ENCODE measurements at places on chromosomes 4 and X.

- no peak for DNase-seq
Observed at GRCh38 chrX:68284281-68284904, 148.9 kb downstream of the OPHN1 start.

DNA sequence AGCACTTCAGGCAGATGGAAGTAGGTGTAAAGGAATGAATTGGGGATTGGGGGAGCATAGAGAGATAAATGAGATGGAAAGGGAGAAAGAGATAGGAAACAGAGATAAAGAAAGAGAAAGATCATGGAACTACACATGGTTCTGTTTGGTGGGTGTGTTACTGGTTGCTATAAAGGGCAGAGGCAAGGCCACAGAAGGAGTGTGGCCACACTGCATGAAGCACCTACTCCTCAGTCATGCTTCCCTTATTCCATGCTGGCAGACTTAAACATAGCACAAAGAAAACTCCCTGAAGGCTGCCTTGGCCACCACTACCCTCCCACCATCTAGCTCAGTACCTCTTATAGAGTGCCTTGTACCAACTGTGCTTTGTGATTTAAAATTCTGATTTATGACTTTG lies 56.9 kb downstream of the OPHN1 start:
- DNase-seq = no peak

DNA sequence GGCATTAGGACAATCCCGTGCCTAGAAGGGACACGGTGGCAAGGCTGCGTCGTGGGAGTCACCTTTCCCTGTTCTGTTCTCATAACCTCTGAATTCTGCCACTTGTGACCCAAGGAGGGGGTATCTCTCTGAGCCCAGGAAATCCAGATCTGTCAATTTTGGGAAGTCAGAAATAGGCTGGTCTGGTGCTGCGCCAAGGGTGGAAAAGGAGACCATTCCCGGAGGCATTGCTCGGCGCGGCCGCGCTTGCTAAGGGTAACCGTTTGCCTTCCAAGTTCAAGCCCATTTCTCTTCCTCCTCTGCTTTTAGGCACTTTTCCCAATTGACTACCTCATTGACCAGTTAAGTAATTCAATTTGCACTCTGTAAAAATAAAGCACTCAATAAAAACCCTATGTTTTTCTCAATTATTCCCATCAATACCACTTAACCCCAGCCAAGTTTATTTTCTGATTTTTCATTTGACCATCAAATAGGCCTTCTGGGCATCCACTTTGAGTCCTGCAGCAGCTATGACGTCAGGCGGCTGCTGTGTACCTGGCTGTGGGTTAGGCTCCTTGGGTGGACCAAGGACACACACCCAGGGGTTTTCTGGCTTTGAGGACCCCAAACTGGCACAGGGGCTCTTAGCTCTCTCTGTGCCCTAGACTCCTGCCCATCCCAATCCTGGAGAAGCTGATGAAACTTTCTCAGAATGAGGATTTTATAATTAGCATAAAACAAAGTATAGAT lies 12.5 kb downstream of the SORCS2 start:
- DNase-seq = no peak

- DNase-seq = no peak
Observed at GRCh38 chrX:7444967-7445366, 297.0 kb upstream of the PUDP start.

- no peak for DNase-seq
Observed at GRCh38 chr4:187602339-187603092, 393.1 kb upstream of the ZFP42 start.

DNA sequence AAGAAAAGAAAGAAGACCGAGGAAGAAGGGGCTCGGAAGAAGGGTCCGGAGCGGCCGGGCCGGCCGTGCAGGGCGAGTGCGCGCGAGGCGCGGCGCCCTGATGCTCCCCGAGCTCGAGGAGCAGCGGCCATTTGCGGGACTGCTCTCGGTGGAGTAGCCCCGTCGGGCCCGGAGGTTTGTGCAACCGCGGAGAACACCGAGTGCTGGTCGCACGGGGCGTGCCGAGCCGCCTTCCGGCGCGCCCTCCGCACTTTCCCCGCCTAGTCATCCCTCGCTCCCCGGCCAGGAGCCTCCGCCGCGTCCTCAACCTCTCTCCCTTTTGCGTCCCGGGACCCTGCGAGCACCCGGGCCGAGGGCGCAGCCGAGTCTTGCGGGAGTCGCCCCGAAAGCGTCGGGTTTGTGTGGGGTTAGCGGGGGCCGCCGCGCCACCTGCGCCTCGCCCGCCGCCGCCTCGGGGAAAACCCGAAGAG lies 127.4 kb downstream of the LAS1L start:
- no peak for DNase-seq

GRCh38 chr4:78542373-78542772 lies 9.2 kb upstream of the ANXA3 start:
- no peak for DNase-seq

DNA sequence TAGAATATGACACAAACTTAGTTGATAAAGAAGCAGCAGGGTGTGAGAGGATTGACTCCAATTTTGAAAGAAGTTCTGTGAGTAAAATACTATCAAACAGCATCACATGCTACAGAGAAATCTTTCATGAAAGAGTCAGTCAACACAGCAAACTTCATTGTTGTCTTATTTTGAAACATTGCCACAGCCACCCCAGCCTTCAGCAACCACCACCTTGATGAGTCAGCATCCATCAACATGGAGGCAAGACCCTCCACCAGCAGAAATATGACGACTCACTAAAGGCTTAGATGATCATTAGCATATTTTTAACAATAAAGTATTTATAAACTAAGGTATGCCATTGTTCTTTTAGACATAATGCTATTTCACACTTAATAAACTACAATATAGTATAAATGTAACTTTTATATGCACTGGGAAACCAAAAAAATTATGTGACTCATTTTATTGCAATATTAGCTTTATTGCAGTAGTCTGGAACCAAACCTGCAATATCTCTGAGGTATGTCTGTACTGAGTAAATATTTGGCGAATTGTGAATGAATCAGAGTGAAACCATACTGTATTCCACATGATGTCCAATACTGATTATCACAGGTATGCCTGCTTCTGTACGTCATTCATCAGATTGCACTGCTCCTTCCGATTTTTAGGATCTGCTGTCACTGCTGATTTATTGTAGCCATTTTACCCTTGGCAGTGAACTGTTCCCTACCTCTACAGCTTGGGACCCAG lies 11.6 kb downstream of the FRMPD4 start:
- DNase-seq = no peak
